T-helper 17 cell (primary cell): ENCODE measurements at places on chromosomes 6 and 20. TPM values are rescaled to one million over a fixed set of nuclear protein-coding genes. Genes with fewer than 3 reads are reported as not detected.
A peak's percentile ranks its signal among the peaks of the same experiment; 100 is the strongest.

DNA sequence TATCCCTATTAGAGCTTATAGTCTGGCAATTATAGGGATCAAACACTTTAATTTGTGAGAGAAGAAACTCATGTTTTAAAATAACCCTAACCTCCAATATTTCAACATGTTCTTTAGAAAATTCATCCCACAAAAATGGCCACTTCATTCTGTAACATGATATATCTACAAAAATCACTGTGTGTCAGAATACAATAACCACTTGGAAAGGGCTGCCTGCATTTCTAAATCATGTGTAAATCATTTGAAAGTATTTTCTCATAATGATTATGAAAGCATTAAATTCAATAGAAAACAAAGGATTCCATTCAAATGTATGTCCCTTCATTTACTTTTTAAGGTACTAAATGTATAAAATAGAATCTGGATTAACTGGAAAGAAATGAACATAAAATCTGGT is 101.4 kb upstream of the NHSL1 start:
- no peak overlapping the region for H3K4me3 ChIP-seq
- H3K27me3 ChIP-seq, result peaks cover 31% of the 10 kb centered on the region
- no peak overlapping the region for H3K27ac ChIP-seq
- no peaks in the 10 kb centered on the region for H3K36me3 ChIP-seq

DNA sequence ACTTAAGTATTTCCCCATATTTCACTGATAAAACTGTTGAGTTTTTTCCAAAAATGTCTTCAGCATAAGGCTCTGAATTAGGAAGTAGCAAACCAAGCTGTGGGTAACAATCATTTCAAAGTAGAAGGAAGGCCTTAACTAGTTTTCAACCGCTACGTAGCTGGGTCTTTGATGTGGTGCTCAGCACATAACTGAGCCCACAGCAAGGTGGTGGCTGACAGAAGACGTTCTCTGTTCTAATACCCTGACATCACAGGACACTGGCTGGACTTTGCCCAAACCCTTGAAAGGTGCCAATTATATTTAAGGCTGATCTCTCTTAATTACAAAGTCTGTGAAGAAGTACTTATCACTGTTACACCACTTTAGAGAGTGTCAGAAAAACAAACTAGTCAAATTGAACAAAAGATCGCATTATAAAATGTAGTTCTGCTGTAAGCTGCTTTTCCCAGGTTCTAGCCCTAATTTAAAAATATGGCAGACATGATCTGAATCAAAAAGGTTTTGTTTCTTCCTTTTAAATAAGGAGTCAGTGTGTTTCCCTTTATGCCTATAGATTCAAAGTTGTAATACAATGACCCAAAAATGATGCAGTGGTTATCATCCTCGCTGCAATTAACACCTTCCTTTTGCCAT is 26.7 kb downstream of the MAN1A1 start:
- H3K27me3 ChIP-seq, result no peaks in the 10 kb centered on the region
- peaks cover 19% of the 10 kb centered on the region for H3K4me1 ChIP-seq

The CUTA gene
- total RNA-seq, result 195 TPM

The SIRPB2 gene
- 0.78 TPM for total RNA-seq

DNA sequence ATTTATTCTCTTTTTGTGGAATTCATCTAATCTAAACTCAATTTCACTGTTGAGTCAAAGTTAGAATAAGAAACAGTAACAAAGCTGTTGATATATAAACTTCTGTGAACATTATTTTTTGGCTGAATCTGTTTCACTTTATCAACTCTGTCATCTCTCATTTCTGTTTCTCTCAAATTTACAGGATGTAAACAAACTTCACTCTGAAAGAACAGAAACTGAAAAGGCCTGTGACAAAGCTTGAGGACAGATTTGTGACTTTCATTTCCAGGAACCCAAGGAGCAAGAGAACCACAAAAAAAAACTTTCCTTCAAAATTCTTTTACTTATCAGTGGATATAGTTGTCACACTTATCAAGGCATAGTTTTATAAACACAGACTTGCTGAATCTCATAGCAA is 447.9 kb upstream of the OPRM1 start:
- H3K4me3 ChIP-seq, result no peak overlapping the region
- H3K27me3 ChIP-seq, result no peaks in the 10 kb centered on the region
- no peaks in the 10 kb centered on the region for H3K36me3 ChIP-seq

The C6orf120 gene
- 16.3 TPM for total RNA-seq

DNA sequence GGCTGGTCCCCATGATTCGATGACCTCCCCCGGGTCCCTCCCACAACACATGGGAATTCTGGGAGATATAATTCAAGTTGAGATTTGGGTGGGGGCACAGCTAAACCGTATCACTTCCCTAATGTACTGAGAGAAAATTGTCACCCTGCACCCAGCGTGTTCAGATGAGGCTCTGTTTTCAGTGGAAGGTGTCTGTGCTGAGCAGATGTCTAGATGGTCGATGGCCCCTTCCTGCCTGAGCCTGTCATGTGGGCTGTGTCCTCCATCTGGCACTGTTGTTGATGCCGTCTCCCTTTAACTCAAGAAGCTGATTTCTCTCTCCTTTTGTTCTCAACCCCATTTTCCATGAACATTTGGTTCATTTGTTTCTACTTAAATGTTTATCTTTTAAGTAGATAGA is 37.0 kb downstream of the TMEM181 start:
- H3K4me3 ChIP-seq, result no peak overlapping the region
- H3K27me3 ChIP-seq, result no peaks in the 10 kb centered on the region
- H3K27ac ChIP-seq, result peak overlapping the region; percentile 49
- H3K36me3 ChIP-seq, result peaks cover 6% of the 10 kb centered on the region
- peaks cover 3% of the 10 kb centered on the region for H3K4me1 ChIP-seq

DNA sequence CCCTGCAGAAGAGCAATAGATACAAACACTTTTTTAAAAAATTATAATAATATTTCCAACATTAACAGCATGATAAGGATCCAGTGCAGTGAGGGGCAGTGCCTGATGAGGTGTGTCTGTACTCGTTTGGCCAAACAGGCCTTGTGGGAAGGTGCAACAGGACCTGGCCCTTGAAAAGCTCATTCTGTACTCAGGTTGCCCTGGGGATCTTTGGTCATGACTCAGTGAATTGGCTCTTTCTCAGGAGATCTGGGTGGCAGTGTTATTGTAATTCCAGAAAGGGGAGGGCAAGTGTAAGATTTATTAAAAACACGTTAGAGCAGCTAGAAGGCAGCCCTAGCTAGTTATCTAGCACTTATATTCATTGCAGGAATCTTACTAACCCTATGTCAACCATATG is 2.9 kb upstream of the SPINT3 start:
- no peak overlapping the region for H3K27ac ChIP-seq
- H3K27me3 ChIP-seq, result peaks cover 44% of the 10 kb centered on the region
- no peaks in the 10 kb centered on the region for H3K4me1 ChIP-seq

The IL17F gene
- total RNA-seq, result 0.35 TPM

DNA sequence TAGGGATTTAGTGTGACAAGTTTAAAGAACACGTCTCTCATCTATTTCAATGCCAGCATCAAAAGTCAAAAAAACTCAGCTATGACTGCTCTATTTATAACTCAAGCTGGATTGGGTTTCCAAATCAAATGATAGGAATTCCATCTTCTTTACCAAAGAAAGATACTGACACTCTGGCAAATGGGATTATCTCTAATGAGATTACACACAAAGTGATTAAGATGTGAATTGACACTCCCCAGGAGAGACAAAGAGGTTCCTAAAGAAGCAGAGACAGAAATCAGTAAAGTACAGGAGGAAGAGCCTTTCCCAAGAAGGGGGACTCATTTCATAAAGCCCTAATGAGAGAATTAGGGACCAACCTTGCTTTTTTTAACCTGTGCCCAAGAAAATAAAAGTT is 92.1 kb downstream of the ID4 start:
- H3K27ac ChIP-seq, result no peak overlapping the region
- no peaks in the 10 kb centered on the region for H3K36me3 ChIP-seq
- no peak overlapping the region for H3K4me3 ChIP-seq
- H3K27me3 ChIP-seq, result peaks cover 5% of the 10 kb centered on the region
- no peak for DNase-seq

DNA sequence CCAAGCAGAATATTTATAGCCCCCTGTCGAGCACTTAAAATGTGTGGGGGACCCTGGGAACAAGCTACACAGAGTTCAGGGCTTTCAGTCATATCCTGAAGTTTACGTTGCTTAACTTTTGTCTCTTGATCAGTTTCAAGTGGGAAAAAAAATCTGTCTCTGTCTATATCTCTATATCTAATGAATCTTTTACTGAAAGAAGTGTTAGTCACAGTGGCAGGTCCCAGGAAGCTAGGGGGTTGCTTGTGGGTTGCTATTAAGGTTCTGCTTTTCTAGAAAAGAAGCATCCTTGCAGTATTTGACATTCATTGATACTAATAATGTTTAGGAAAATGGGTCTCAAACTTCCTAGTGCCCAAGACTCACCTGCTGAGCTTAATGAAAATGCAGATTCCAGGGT is 76.7 kb upstream of the CLDN20 start:
- no peak for DNase-seq
- no peak overlapping the region for H3K4me3 ChIP-seq
- no peak overlapping the region for H3K27ac ChIP-seq
- H3K36me3 ChIP-seq, result peaks cover 2% of the 10 kb centered on the region
- peaks cover 22% of the 10 kb centered on the region for H3K4me1 ChIP-seq

The ABHD16B gene
- total RNA-seq, result not detected

The TEAD3 gene
- total RNA-seq, result 0.12 TPM
